T-cell (primary cell): ENCODE measurements at places on chromosomes 5 and 9.

GRCh38 chr9:120482424-120483186 is 97.4 kb downstream of the CDK5RAP2 start:
- no peak overlapping the region for H3K4me3 ChIP-seq
- no peaks in the 10 kb centered on the region for H3K4me1 ChIP-seq
- no peak overlapping the region for H3K27ac ChIP-seq

DNA sequence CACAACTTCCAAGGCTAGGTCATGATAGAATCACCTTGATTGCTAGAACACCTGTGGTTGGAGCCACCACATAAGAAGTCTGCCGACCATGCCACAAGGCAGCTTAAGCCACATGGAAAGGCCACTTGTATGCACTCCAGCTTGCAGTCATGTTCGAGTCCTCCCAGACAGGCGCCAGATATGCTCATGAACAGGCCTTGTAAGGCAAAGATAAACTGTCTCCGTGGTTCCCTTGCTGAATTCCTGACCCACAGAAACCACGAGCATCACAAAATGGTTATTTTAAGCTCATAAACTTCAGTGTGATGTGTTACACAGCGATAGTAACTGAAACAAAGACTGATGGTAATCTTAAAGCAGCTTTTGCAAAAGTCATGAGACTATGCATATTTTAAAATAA is 188.4 kb upstream of the DAPK1 start:
- H3K27me3 ChIP-seq, result peaks cover 7% of the 10 kb centered on the region
- no peak overlapping the region for H3K27ac ChIP-seq
- no peaks in the 10 kb centered on the region for H3K4me1 ChIP-seq
- H3K36me3 ChIP-seq, result no peaks in the 10 kb centered on the region
- no peak overlapping the region for H3K4me3 ChIP-seq
- no peak for DNase-seq

GRCh38 chr5:6941631-6942030 is 228.4 kb downstream of the TENT4A start:
- no peak overlapping the region for H3K4me3 ChIP-seq
- no peaks in the 10 kb centered on the region for H3K4me1 ChIP-seq
- DNase-seq, result no peak
- no peaks in the 10 kb centered on the region for H3K36me3 ChIP-seq
- no peaks in the 10 kb centered on the region for H3K27me3 ChIP-seq
- no peak overlapping the region for H3K27ac ChIP-seq

GRCh38 chr5:143251946-143252345 is 151.5 kb downstream of the NR3C1 start:
- H3K27ac ChIP-seq, result no peak overlapping the region
- no peaks in the 10 kb centered on the region for H3K36me3 ChIP-seq
- no peaks in the 10 kb centered on the region for H3K4me1 ChIP-seq
- no peak for DNase-seq
- no peak overlapping the region for H3K4me3 ChIP-seq
- no peaks in the 10 kb centered on the region for H3K27me3 ChIP-seq

- no peak overlapping the region for H3K4me3 ChIP-seq
- no peak overlapping the region for H3K27ac ChIP-seq
- no peak for DNase-seq
These were observed 41.2 kb downstream of the WDR36 start for GRCh38 chr5:111133436-111133751.

DNA sequence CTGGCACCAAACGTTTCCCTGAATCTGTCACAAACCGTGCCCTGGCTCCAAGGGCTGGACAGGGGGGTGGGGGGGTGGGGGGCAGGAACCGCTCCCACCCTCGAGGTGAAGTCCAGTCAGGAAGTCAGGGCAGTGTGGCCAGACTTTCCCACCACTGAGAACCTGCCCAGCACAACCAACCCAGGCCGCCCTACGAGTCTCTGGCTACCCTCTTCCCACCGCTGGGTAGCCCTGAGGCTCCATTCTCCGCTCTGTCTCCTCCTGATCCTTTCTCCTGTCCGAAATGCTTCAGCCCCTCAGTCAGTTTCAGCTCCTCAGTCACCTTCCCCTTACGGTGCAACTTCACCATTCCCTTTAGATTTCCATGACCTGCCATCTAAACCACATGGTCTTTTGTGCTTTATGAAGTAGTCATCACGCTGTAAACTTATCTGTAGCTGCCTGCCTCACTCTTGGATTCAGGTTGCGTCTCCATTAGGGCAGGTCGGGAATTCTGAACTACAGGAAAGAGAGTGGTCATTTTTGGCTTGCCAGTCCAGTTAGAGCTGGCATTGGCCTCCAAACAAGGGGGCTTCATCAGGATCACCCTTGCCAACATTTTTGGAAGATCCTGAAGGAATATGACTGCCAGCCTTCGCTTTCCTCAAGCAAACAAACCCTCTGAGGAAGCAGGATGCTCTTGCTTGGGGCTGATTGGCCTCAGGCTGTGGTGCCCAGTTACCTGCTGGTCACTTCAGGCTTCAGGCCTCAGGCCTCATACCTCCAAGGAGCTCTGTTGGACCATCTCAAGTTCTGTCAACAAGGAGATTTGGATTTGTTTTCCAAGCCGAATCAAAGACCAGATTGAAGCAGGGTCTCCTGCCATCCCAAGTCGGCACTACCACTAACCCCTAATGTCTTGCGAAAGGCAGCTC is 794 bp upstream of the DCAF12 start:
- no peak for DNase-seq
- H3K27me3 ChIP-seq, result no peaks in the 10 kb centered on the region
- peaks cover 26% of the 10 kb centered on the region for H3K4me1 ChIP-seq
- H3K4me3 ChIP-seq, result peak overlapping the region; percentile 88

GRCh38 chr9:217950-218349 is 3.3 kb downstream of the DOCK8 start:
- H3K4me3 ChIP-seq, result no peak overlapping the region
- no peaks in the 10 kb centered on the region for H3K27me3 ChIP-seq
- H3K27ac ChIP-seq, result no peak overlapping the region
- peaks cover 3% of the 10 kb centered on the region for H3K4me1 ChIP-seq
- H3K36me3 ChIP-seq, result no peaks in the 10 kb centered on the region

DNA sequence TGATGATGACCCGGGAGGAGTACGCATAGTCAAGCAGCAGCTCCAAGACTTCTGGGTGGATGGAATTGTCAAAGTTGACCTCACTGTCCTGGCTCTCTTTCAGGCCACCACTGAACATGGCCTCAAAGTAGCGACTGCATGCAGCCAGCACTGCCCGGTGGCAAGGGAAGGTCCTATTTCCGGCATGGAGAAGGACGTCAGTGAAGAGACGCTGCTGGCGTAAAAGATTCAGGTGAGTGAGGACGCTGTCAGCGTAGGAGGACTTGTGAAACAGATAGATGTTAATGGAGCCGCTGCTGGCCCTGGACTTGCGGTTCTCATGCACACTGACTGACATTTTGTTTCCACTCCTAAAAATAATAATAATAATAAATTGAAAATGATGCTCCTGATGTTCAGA is 4.4 kb downstream of the ENC1 start:
- no peak overlapping the region for H3K27ac ChIP-seq
- H3K36me3 ChIP-seq, result no peaks in the 10 kb centered on the region
- H3K4me1 ChIP-seq, result peaks cover 36% of the 10 kb centered on the region

DNA sequence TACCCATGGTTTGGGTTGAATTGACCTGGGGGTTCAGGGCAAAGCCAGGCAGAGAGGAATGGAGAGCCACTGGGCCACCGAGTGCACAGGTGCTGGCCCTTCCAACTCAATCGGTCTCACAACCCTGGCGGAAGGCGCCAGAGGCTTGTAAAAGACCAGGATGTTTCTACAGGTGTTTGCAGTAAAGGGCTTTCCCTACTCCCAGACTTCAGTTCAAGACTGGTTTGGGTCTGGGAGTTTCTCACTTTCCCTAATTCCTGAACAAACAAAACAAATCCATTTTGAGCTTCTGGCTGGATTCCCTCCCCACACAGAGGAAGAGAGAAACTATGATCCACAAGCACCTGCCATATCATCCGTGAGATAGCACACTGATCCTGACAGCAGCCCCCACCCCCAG is 125.2 kb upstream of the KLF4 start:
- no peaks in the 10 kb centered on the region for H3K4me1 ChIP-seq
- no peak overlapping the region for H3K4me3 ChIP-seq
- no peaks in the 10 kb centered on the region for H3K36me3 ChIP-seq
- H3K27me3 ChIP-seq, result no peaks in the 10 kb centered on the region
- H3K27ac ChIP-seq, result no peak overlapping the region

DNA sequence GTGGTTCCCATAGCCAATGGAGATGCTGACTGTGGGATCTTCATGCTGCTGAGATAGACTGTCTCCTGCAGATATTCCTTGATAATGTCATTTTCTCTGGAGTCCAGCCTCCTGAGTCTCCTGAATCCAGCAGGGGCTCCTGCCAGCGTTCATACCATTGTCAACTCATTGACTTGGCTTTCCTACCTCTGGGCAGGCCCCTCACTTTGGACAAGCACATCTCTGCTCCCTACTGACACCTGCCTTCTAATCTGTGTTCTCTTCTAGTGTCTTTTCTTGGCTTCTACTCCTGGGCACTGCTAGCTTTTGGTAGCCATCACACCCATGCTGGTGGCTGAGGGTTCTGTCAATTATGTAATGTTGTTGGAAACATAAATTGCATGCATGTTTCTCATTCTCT is 138.0 kb downstream of the ADCY2 start:
- no peak for DNase-seq
- H3K4me3 ChIP-seq, result no peak overlapping the region
- no peaks in the 10 kb centered on the region for H3K27me3 ChIP-seq
- H3K27ac ChIP-seq, result no peak overlapping the region
- no peaks in the 10 kb centered on the region for H3K36me3 ChIP-seq

- H3K36me3 ChIP-seq, result no peaks in the 10 kb centered on the region
- no peaks in the 10 kb centered on the region for H3K4me1 ChIP-seq
- no peak overlapping the region for H3K4me3 ChIP-seq
These were observed 137.6 kb downstream of the CMYA5 start for GRCh38 chr5:79827159-79827629.

- peak overlapping the region; percentile 58 for H3K27ac ChIP-seq
- H3K4me1 ChIP-seq, result peaks cover 29% of the 10 kb centered on the region
These were observed 135.2 kb downstream of the AOPEP start for GRCh38 chr9:94861589-94862272.

DNA sequence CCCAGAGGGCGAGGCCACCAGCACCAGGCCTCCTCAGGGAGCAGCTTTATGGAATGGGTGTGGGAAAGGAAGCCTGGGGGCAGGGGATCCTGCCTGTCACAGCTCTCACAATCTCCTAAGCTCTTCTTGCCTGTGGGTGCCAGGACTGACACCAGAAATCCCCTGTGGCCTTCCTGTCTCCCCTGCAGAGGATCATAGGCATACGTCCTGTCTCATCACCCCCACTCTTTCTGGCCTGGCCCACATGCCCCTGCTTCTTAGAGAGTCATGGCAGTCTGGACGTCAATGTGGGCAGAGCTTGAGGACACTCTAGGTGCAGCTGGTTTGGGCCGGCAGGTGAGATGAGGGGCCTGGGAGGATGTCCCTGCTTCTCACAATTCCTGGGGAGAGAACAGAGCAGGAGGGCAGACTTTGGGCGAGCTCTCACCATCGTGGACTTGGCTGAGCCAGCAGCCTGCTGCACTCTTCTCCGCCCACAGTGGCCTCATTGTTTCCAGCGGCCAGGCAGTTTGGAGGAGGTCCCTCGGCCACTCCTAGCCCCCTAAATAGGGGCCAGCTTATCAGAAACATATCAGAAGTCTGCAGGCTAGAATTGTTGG is 67.3 kb upstream of the ZFR start:
- H3K36me3 ChIP-seq, result no peaks in the 10 kb centered on the region
- H3K27me3 ChIP-seq, result peaks cover 3% of the 10 kb centered on the region
- H3K27ac ChIP-seq, result no peak overlapping the region
- no peaks in the 10 kb centered on the region for H3K4me1 ChIP-seq
- no peak overlapping the region for H3K4me3 ChIP-seq

DNA sequence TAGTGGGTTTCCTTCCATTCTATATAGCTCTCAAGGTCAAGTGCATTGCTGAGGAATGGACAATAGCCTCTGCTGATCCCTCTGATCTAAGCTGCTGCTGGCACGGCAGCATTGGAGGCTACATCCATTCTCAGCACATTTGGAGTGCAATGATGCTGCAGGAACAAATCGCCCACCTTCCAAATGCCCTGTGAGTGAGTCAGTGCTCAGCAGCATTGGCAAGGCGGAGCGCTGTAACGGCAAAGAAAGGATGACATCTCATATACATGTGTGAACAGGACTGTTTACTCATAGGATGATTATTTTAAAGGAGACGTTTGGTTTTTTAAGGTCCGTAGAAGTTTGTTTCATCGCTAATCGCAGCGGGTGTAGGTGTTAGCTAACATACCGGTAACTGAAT is 408.7 kb downstream of the ARHGEF28 start:
- no peak overlapping the region for H3K27ac ChIP-seq
- H3K4me1 ChIP-seq, result no peaks in the 10 kb centered on the region
- DNase-seq, result no peak
- H3K4me3 ChIP-seq, result no peak overlapping the region
- H3K36me3 ChIP-seq, result no peaks in the 10 kb centered on the region

DNA sequence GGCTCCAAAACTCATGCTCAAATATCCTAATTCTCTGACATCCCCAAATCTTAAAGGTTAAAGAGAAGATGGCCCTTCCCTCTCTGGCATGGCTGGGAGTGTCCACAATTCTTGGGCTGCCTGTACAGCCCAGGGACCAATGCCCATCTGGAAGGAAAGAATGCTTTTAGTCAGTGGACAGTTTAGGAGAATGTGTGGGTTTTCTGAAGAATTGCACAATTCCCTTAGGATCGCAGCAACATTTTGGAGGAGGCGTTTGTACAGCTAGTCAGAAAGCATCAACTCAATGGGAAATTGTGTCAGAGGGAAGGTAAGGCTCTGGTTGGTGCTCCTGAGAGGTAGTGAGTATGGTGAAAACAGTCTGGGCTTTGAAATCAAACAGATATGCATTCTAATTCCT is 15.0 kb downstream of the FAM193B start:
- H3K27ac ChIP-seq, result no peak overlapping the region
- H3K4me1 ChIP-seq, result no peaks in the 10 kb centered on the region
- H3K27me3 ChIP-seq, result no peaks in the 10 kb centered on the region
- DNase-seq, result no peak

DNA sequence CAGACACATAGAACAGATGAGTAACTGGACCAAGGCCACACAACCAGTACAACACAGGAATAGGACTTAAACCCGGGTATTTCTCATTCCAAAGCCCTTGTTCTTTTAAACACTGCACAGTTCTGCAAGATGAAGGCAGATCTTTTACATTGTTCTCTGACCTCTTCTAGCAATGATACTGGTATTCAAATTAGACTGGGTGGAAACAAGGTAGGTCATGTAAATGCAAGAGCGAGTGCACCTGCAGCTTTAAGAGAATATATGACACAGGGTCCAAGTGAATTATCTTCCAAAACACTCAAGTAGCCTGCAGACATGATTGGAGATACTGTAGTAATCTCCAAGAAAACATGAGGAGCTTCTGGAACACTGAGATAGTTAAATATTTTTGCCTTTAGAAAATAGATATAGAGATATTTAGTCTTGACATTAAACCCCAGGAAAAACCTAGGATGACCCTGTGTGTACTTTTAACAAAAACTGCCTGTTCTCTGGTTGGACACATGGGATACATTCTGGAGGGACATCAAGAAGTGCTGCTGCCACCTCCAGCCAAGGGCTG is 130.6 kb upstream of the EPB41L4A start:
- no peak overlapping the region for H3K4me3 ChIP-seq
- no peaks in the 10 kb centered on the region for H3K27me3 ChIP-seq
- no peak overlapping the region for H3K27ac ChIP-seq
- DNase-seq, result no peak
